M059J (cell line): ENCODE measurements at places on chromosomes 13 and 19.

DNA sequence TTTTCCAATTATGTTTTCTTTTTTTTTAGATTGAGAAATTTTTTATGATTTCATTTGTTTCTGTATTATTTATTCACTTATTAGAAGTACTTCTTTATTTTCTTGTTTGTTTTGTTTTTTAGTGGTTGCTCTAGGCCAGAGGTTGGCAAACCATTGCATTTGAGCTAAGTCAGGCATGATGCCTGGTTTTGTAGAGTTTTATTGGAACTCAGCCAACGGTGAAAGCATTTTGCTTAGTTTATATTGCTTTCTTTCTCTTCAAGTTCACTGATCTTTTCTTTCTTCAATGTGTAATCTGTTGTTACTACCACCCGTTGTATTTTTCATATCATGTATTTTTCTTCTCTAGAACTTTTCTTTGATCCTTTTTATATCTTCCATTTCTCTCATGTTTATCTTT is 19.7 kb downstream of the ZNF567 start:
- DNase-seq: peak; percentile 26

- DNase-seq: peak; percentile 80
These were observed 22.0 kb downstream of the SIN3B start for GRCh38 chr19:16851031-16851712.

GRCh38 chr13:39892721-39893685 is 237.5 kb downstream of the COG6 start:
- DNase-seq: peak; percentile 5

DNA sequence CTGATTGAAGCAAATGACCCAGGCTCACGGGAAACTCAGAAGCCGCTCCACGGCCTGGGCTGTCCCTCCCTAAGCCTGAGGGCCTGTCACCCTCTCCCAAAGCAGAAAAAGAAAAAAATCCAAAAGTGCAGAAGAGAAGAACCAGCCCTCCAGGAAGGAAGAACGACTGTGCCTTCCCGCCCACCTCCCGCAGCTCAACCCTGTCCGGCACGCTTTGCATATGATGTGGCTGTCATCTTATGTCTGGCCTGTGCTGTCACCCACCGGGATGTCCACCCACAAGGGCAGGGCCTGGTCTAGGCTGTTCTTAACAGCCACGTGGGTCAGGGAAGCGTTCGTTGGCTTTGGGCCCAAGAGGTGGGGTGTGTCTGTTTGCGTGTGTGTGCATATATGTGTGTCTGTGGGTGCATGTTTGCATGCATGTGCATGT is 13.7 kb downstream of the ZBTB7A start:
- no peak for DNase-seq

DNA sequence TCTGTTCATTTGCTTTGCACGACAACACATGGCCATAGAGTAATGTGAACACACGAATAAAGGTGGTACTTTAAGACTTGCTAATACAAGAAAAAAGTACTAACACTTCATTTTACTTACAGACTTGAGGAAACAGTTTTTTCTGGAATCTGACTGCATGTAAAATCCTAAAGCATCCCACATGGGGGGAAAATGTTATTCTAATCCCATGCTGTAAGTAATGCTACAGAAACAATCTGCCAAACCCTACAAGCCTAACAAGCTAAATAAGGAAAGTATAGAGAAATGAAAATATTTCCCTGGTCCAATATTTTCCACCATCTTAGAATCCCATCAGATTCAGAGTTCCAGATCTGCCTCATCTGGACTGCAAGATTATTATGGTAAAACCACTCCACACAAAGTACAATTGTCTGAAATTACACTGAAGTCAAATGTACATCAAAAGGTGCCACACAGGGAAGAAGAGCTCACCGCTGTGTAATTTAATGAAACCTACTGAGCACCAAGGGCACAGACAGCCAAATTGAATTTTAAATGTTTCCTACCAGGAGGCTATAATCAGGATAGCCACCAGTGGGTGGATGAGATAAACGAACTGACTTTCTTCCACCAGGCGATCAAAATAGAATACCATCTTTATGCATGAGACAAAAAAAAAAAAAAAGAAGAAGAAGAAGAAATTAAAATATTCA is 22.0 kb downstream of the LHFPL6 start:
- no peak for DNase-seq

DNA sequence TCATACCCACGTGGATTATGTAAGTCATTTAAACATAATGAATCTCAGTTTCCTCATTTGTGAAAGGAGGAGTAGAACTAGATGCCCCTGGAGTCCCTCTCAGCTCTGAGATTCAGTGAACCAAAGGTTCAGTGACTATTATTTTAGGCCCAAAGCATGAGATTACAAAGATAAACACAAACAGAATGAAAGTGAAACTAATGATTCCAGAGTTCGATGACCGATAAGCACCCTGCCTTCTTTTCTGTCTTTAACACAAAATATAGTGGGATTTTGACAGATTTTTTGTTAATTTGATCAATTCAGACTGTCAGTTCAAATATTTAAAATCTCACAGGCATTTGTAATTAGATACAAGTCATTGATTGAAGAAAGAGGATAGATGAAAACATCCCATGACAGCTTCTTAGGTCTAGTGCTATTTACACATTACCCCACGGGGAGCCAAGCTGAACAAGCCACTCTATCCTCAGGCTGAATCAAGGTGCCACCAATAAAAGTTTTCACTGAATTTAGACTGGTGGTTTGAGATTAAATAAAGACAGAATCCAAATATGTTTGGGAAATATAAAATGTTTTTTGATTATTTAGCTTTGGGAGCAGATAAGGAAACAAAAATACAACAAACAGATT is 64.6 kb upstream of the RAP2A start:
- peak; percentile 26 for DNase-seq

GRCh38 chr13:113454936-113455335 is 1.6 kb upstream of the ADPRHL1 start:
- no peak for DNase-seq

GRCh38 chr13:48437371-48437770 is 24.5 kb upstream of the LPAR6 start:
- DNase-seq: no peak

GRCh38 chr13:105948143-105948542 is 587.3 kb downstream of the EFNB2 start:
- DNase-seq: no peak

GRCh38 chr13:66102864-66103263 is 1127.3 kb downstream of the PCDH9 start:
- DNase-seq: no peak

- DNase-seq: no peak
These were observed 109.6 kb downstream of the STARD13 start for GRCh38 chr13:33175991-33176390.

GRCh38 chr13:50406831-50407230 is 391.6 kb downstream of the KCNRG start:
- DNase-seq: no peak

- DNase-seq: no peak
These were observed 17.2 kb upstream of the RNASEH2B start for GRCh38 chr13:50892210-50892944.

DNA sequence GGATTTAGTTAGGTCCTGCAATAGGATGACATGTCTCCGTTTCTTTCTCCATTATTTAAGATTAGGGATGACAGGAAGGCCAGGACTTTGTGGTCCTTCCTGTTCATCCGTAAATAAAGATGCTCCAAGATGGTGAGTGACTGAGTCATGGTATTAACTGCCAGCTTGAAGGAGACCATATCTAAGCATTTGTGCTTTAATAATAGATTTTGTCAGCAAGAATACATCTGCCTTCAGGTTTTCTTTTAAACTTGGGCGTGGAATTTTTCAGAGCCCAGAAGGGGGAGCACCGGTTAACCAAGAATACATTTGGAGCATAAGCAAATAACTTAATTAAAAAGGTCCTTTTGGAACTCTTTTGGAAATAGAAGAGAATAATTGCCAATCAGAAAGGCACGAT is 68.2 kb downstream of the ARHGAP35 start:
- peak; percentile 63 for DNase-seq

DNA sequence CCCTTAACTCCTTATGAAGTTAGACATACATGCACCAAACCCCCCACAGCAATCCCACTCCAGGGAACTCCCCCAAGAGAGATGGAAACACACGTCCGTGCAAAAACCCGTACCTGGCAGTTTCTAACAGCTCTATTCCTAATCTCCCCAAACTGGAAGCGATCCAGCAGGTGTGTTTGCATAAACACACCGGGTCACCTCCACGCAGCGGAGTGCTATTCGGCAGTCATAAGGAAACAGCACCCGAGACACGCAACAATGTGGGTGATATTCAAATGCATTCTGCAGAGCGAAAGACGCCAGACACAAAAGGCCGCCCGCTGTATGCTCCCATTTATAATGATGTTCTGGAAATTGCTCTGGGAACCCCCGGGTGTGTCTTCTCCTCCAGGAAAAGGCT is 6.8 kb upstream of the ZNRF4 start:
- no peak for DNase-seq

DNA sequence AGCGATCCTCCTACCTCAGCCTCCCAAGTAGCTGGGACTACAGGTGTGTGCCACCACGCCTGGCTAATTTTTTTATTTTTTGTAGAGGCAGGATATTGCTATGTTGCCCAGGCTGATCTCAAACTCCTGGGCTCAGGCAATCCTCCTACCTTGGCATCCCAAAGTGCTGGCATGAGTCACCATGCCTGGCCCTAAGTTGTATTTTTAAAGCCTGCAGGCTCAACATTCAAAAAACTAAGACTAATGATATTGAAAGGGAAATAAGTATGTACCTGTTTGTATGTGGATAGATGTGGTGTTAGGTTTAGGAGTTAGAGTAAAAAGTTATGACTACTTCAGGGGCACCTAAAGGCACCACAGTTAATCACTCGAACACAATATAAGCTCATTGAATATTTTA is 5.4 kb upstream of the IPO5 start:
- peak; percentile 72 for DNase-seq

GRCh38 chr13:50914176-50914700 is 4.6 kb downstream of the RNASEH2B start:
- DNase-seq: peak; percentile 52

DNA sequence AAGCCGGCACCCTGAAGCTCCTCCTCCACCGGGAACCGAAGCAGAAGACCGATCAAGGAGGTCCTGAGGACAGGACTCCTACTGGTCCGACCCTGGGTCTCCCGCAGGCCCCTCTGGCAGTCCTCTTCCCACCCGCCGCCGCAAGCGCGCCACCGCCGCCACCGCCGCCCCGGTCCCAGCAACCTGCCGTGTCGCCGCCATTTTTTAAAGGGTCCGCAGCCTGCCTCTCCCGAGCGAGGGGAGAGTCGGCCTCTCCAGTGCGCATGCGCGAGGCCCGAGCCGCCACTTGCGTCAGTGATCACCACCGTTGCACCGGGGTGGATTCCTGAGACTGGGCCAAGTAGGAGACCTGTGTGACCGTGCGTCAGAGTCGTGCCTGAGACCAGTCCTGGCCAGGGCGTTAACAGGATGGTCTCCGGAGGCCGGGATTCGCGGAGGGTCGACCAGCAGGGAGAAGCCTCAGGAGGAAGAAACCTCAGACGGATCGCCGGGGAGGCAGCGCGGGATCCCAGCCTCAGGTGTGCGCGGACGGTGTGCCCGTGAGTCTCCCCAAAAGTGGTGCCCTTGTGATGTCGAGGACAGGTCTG is 51.6 kb downstream of the ZNF146 start:
- no peak for DNase-seq

- no peak for DNase-seq
These were observed 6.7 kb downstream of the SIGLEC11 start for GRCh38 chr19:49954092-49954829.

GRCh38 chr13:20190481-20191310 is 2.0 kb downstream of the GJB2 start:
- DNase-seq: peak; percentile 74

DNA sequence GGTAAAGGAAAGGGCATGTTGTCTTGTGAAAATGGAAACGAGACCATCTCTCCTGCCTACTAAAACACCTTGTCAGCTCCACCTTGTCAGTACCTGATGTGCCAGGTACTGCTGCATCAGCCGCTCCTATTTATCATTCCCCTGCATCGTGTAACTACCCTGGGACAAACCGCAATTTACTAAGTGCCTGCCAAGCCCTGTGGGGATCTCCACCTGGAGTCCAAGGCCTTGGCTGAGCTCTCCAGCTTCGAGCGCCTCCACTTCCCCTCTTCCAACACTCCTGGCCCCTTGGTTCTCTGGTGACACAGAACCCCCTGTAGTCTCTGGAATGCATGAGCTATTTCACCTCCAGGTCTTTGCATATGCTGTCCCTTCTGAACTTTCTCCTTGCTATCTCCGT is 25.9 kb upstream of the CCNP start:
- DNase-seq: no peak

DNA sequence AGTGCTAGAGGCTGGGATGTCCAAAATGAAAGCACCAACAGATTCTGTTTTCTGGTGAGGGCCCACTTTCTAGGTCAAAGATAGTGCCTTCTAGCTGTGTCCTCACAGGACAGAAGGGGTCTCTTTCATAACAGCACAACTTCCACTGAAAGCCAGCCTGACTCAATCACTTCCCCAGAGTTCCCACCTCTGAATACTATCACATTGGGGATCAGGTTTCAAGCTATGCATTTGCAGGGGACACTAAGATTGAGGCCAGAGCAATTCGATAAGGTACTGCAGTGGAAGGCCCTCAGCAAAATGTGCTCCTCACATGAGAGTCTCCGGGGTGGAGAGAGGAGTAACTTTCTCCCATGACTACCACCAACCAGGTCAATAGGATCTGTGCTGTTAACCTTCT is 1501.5 kb downstream of the EFNB2 start:
- DNase-seq: peak; percentile 5

- DNase-seq: no peak
These were observed 3.5 kb upstream of the LILRB4 start for GRCh38 chr19:54659300-54659699.

GRCh38 chr13:110907951-110908898 is 6.6 kb downstream of the ANKRD10 start:
- DNase-seq: peak; percentile 67

DNA sequence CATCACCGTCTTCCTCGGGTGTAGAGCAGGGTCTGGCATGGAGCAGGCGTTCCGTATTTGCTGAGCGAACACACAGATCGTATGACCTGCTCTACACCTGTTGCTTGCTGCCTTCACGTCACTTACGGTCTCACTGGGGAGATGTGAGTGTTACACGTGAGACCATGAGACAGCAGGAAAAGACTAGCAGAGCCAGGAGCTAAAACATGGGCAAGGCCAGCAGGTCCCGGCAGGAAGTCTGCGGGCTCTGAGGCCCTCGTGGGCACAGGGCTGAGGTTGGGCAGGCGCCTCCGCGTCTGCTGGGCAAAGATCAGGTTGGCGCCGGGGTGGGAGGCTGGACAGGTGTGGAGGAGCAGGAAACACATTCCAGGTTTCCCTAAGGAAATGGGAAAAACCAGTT is 19.7 kb upstream of the GTF3A start:
- DNase-seq: no peak
